Keratinocyte (primary cell): ENCODE measurements at places on chromosomes 13 and 19.
A peak's percentile ranks its signal among the peaks of the same experiment; 100 is the strongest.

DNA sequence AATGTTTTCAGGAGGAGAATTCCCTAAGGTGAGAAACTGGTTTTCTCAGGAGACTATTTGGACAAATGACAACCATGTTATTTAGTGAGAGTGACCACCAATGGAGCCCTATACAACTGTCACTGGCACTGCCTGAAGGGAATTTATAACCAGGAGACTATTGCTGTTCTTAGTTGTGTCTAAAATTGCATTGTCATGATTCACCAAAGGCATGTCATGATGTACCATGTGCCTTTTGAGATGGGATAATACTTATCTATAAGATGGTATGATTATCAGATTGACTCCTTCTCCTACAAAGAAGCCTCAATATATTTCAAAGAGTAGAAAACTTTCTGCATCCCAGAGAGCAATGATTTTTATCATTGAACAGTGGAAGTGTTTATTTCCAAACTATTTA lies 739.4 kb upstream of the GPC6 start:
- no peaks in the 10 kb centered on the region for H3K36me3 ChIP-seq
- H3K27ac ChIP-seq, result no peak overlapping the region
- no peak overlapping the region for H3K4me3 ChIP-seq
- no peaks in the 10 kb centered on the region for H3K4me1 ChIP-seq
- H3K27me3 ChIP-seq, result no peaks in the 10 kb centered on the region

GRCh38 chr13:46345866-46346265 lies 41.2 kb downstream of the RUBCNL start:
- H3K27ac ChIP-seq, result no peak overlapping the region
- H3K4me1 ChIP-seq, result no peaks in the 10 kb centered on the region
- no peak overlapping the region for H3K4me3 ChIP-seq
- H3K36me3 ChIP-seq, result no peaks in the 10 kb centered on the region

- peaks cover 16% of the 10 kb centered on the region for H3K4me1 ChIP-seq
- H3K36me3 ChIP-seq, result no peaks in the 10 kb centered on the region
- H3K4me3 ChIP-seq, result no peak overlapping the region
- no peak overlapping the region for H3K27ac ChIP-seq
- peak; percentile 50 for DNase-seq
These were observed 51.1 kb downstream of the TNFRSF19 start for GRCh38 chr13:23621316-23621645.

DNA sequence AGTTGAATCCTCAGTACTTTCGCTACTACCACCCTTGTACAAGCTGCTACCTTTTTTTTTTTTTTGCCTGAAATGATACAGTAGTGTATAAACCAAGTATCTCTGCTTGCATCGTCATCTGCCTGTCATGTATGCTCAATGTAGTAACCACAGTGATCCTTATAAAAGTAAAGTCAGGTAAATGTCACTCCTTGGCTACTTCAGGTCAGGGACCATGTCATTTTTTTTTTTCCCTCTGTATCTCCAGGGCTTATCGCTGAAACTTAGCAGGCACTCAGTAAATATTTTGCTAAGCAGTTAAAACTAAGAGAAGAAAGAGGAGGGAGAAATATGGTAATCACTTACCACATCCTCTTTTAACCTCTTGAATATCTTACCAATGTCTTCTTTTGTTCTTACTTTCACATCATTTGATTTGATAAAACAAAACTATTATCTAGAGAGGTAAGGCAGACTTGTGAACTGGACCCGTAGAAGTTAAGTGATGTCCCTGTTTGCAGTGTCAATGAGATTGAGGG lies 96.8 kb upstream of the KLF12 start:
- H3K27me3 ChIP-seq, result no peaks in the 10 kb centered on the region
- H3K36me3 ChIP-seq, result no peaks in the 10 kb centered on the region
- no peaks in the 10 kb centered on the region for H3K4me1 ChIP-seq
- no peak overlapping the region for H3K27ac ChIP-seq
- H3K4me3 ChIP-seq, result no peak overlapping the region

GRCh38 chr19:51331193-51331592 lies 10.7 kb downstream of the VSIG10L start:
- H3K27ac ChIP-seq, result no peak overlapping the region
- DNase-seq, result no peak
- no peaks in the 10 kb centered on the region for H3K36me3 ChIP-seq
- H3K4me1 ChIP-seq, result no peaks in the 10 kb centered on the region
- H3K27me3 ChIP-seq, result peaks cover 10% of the 10 kb centered on the region
- H3K4me3 ChIP-seq, result no peak overlapping the region

GRCh38 chr13:23777575-23777870 lies 111.7 kb downstream of the MIPEP start:
- H3K4me1 ChIP-seq, result peaks cover 2% of the 10 kb centered on the region
- no peak overlapping the region for H3K4me3 ChIP-seq
- H3K27ac ChIP-seq, result no peak overlapping the region
- no peaks in the 10 kb centered on the region for H3K27me3 ChIP-seq

- H3K4me3 ChIP-seq, result no peak overlapping the region
- DNase-seq, result no peak
- no peaks in the 10 kb centered on the region for H3K4me1 ChIP-seq
- H3K27ac ChIP-seq, result no peak overlapping the region
These were observed 5.7 kb downstream of the COMP start for GRCh38 chr19:18785179-18786124.

- H3K4me3 ChIP-seq, result no peak overlapping the region
- no peaks in the 10 kb centered on the region for H3K36me3 ChIP-seq
- peaks cover 4% of the 10 kb centered on the region for H3K4me1 ChIP-seq
- peaks cover 4% of the 10 kb centered on the region for H3K27me3 ChIP-seq
These were observed 10.9 kb downstream of the APOC1 start for GRCh38 chr19:44925114-44925891.

- no peaks in the 10 kb centered on the region for H3K27me3 ChIP-seq
- H3K4me1 ChIP-seq, result peaks cover 14% of the 10 kb centered on the region
- H3K4me3 ChIP-seq, result no peak overlapping the region
- H3K27ac ChIP-seq, result no peak overlapping the region
These were observed 92.3 kb downstream of the RFC3 start for GRCh38 chr13:33910255-33910654.

DNA sequence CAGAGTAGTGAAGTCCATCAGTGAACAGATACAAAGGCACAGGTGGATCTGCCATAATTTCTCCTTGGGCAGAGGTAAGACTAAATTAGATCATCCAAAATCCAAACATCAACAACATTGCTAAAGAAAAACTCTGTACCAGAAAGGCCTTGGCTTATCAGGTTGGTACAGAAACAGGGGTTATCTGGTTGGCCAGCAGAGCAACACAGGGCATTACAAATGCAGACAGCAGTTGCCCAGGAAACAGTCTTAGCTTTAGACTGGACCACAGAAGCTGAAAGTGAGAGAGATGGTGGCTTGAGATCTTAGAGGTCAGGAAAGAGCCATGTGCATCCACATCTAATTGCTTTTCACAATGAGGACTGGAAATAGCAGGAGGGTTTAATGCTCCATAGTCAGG lies 26.6 kb upstream of the DGKH start:
- H3K4me1 ChIP-seq, result peaks cover 15% of the 10 kb centered on the region
- no peak overlapping the region for H3K27ac ChIP-seq
- no peaks in the 10 kb centered on the region for H3K27me3 ChIP-seq
- H3K4me3 ChIP-seq, result no peak overlapping the region

DNA sequence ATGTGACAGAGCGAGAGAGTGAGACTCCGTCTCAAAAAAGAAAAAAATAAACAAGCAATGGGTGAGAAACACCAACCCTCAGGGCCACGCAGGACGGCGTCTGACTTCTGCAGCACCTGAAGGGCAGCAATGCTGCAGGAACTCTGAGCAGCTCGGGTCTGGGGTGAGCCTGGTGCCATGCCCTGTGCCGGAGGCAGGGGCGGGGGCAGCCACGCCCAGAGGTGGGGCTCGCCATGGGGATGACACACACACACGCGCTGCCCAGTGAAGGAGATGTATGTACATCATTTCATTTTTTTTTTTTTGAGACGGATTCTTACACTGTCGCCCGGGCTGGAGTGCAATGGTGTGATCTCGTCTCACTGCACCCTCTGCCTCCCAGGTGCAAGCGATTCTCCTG lies 24.3 kb downstream of the GPX4 start:
- H3K36me3 ChIP-seq, result peaks cover 19% of the 10 kb centered on the region
- DNase-seq, result no peak
- H3K4me3 ChIP-seq, result no peak overlapping the region
- H3K4me1 ChIP-seq, result peaks cover 19% of the 10 kb centered on the region

DNA sequence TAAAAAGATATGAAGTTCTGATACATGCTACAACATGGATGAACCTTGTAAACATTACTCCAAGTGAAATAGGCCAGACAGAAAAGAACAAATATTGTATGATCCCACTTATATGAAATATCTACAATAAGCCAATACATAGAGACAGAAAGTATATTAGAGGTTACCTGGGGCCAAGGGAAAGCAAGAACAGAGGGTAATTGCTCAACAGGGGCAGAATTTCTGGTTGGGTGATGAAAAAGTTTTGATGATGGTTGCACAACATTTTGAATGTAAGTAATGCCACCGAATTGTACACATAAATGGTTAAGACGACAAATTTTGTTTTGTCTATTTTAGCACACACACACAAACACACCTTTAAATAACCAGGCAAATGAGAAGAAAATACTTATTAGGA lies 268.4 kb downstream of the FOXO1 start:
- no peaks in the 10 kb centered on the region for H3K36me3 ChIP-seq
- no peak overlapping the region for H3K4me3 ChIP-seq
- DNase-seq, result no peak
- H3K27ac ChIP-seq, result no peak overlapping the region
- H3K4me1 ChIP-seq, result peaks cover 12% of the 10 kb centered on the region
- no peaks in the 10 kb centered on the region for H3K27me3 ChIP-seq

- DNase-seq, result no peak
- H3K36me3 ChIP-seq, result peaks cover 24% of the 10 kb centered on the region
- H3K27me3 ChIP-seq, result no peaks in the 10 kb centered on the region
- no peak overlapping the region for H3K4me3 ChIP-seq
These were observed 75.0 kb upstream of the SLC15A1 start for GRCh38 chr13:98827449-98827848.

- no peaks in the 10 kb centered on the region for H3K27me3 ChIP-seq
- no peak for DNase-seq
- no peak overlapping the region for H3K27ac ChIP-seq
- H3K4me1 ChIP-seq, result peaks cover 4% of the 10 kb centered on the region
- no peak overlapping the region for H3K4me3 ChIP-seq
- no peaks in the 10 kb centered on the region for H3K36me3 ChIP-seq
These were observed 4.9 kb upstream of the CLEC17A start for GRCh38 chr19:14577885-14578427.

- DNase-seq, result no peak
- H3K4me3 ChIP-seq, result no peak overlapping the region
- H3K27ac ChIP-seq, result no peak overlapping the region
These were observed 53.7 kb downstream of the LACC1 start for GRCh38 chr13:43933378-43933777.

- no peak for DNase-seq
- no peaks in the 10 kb centered on the region for H3K36me3 ChIP-seq
- H3K4me3 ChIP-seq, result no peak overlapping the region
- H3K4me1 ChIP-seq, result peaks cover 3% of the 10 kb centered on the region
- H3K27me3 ChIP-seq, result no peaks in the 10 kb centered on the region
These were observed 36.3 kb downstream of the ARHGEF18 start for GRCh38 chr19:7385062-7385461.

- no peak for DNase-seq
- no peaks in the 10 kb centered on the region for H3K27me3 ChIP-seq
- H3K4me1 ChIP-seq, result no peaks in the 10 kb centered on the region
- H3K4me3 ChIP-seq, result no peak overlapping the region
- H3K36me3 ChIP-seq, result no peaks in the 10 kb centered on the region
These were observed 14.7 kb downstream of the RYR1 start for GRCh38 chr19:38448225-38448624.

DNA sequence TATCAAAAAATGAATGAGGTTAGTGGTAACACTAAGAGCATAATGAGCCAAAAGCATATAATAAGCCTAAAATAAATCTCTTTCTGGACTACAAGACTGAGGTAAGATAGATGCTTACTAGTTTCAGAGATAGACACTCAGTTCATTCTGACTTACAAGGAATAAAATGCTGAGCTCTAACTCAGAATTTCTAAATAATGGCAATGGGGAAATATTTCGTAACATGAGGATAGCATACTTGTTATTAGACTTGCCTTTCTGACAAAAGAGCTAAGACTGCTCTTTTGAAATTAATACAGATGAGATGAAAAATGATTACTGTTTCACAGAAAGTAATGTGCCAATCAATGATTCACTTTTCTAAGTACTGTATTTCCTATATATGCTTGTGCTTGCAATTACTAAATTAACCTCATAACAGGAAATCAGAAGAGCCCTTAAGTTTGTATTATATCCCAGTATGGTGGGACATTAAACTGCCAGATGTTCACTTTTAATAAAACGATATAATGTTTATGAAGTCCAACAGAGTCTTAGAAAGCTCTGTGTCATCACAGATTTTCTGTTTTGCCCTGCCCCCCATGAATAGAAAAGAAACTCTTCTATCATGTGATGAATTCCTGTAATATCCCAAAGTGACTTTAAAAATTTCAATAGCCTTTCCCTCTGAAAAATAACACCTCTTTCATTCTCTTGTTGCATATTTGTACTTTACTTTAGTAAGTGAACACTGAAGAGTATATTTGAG lies 2771.0 kb upstream of the PCDH20 start:
- H3K27me3 ChIP-seq, result no peaks in the 10 kb centered on the region
- H3K36me3 ChIP-seq, result no peaks in the 10 kb centered on the region
- H3K4me3 ChIP-seq, result no peak overlapping the region
- H3K4me1 ChIP-seq, result no peaks in the 10 kb centered on the region

GRCh38 chr13:50106559-50106958 lies 91.3 kb downstream of the KCNRG start:
- no peak for DNase-seq
- no peaks in the 10 kb centered on the region for H3K27me3 ChIP-seq
- no peak overlapping the region for H3K4me3 ChIP-seq
- no peaks in the 10 kb centered on the region for H3K36me3 ChIP-seq
- H3K4me1 ChIP-seq, result peaks cover 10% of the 10 kb centered on the region

DNA sequence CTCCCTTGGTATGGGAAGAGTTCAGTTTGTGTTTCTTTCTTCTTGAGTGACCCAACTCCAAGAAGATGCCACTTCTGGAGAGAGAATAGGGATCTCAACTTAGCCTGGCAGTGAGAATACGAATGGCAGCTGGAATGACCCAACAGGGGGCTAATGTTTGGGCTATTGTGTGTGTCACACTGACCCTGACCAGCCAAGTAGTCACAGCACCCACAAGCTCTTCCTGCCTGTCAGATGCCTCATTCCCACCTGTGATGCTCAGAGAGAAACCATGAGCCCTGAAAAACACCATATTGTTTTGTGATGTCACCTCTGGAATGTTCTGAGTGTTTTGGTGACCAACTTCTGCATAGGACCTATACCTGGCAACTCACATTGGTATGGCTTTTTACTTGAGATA lies at the start of gene CBY2:
TSS of gene CBY2 (plus strand) at position 233 of the 400 bp plus-strand sequence. CDS start at position 304, 71 bp downstream.
- H3K36me3 ChIP-seq, result no peaks in the 10 kb centered on the region
- no peaks in the 10 kb centered on the region for H3K4me1 ChIP-seq
- H3K4me3 ChIP-seq, result no peak within 1 kb of the TSS
- no peak for DNase-seq
- peaks cover 12% of the 10 kb centered on the region for H3K27me3 ChIP-seq

DNA sequence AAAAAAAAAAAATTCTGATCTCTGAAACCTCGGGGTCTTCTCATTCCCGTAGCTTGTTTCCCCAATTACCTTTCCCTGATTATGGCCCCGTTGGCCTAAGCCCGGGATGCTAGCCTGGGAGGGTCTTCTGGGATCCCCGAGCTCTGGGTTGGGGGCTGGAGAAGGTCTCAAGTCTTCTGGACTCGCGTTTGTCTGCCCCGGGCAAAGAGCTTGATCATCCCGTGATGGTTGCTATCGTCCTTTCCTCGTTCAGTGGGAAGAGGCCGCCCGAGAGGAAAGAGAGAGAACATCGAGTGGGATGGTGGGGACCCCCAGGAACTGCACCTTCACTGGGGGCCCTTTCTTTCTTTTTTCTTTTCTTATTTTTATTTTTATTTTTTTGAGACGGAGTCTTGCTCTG lies 2.4 kb downstream of the GNA15 start:
- peaks cover 27% of the 10 kb centered on the region for H3K4me1 ChIP-seq
- peaks cover 4% of the 10 kb centered on the region for H3K36me3 ChIP-seq
